Activated CD8-positive, alpha-beta memory T cell treated with anti-CD3 and anti-CD28 coated beads for 1 hour (primary cell): ENCODE measurements at places on chromosomes 3 and 15.

GRCh38 chr15:43517354-43518196, at the start of gene MAP1A:
Gene MAP1A (plus strand): TSS chr15:43517608. CDS start chr15:43521474, 3,866 bp downstream.
- no peak for DNase-seq

- DNase-seq: no peak
Observed at GRCh38 chr3:14633819-14634424, 17.6 kb upstream of the CCDC174 start.

- no peak for DNase-seq
Observed at GRCh38 chr3:96267577-96267976, 546.8 kb upstream of the EPHA6 start.

DNA sequence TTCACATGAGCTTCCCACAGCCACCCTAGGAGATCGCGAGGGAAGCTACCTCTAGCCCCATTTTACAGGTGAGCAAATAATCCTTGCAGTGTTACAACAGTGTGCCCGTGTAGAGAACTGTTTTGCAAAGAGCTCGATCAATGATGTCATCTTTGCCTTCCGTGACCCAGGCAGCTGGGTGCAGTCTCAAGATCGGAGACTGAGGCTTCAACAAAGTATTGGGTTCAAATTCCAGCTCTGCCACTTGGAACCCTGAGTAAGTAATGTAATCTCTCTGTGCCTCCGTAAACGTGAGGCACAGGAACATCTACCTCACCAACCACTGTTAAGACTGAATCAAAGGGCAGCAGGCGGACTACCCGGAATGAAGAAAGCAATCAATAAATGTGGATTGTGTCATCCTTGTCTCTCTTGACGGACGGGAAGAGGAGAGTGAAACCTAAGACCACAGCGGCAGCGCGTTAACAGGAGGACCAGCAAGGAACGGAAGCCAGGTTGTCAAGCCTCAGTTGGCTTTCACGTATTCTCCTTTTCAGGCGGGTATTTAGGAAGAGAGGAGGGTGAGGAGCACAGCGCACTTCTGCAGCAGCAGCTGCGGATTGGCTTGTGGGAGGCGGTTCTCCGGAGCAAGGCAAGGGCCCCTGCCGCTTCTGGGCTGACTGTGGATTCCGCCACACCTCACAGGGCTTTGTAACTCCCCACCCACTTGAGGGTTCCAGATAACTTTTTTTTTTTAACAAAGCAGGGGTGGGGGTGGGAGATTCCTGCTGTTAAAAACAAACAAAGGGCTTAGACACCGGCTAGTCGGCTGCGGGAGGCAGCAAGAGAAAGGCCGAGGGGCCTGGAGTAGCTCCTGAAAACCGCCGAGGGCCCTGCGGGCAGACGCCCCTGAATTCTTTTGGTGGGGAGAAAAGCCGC, 1.5 kb upstream of the SMAD3 start:
- no peak for DNase-seq

- DNase-seq: no peak
Observed at GRCh38 chr3:98440283-98440682, 22.7 kb upstream of the OR5K1 start.

- DNase-seq: no peak
Observed at GRCh38 chr3:171138027-171138426, 111.5 kb upstream of the SLC2A2 start.

DNA sequence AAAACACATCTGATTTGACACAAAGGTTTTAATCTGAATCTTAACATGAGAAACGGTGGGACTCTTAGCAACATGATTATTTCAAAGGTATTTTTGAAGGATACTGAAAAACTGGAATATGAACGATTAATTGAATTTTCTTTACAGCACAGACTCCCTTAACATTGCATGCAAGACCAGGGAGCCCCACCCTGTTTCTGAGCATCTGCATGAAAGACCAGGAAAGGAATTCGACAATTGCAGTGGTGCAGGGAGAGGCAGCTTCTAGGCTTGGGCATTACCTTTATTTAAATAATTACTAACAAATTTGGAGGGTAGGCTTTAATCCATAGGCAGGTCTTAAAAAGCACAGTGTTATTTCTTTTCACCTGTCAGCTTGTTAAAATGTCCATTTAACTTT, 240.6 kb upstream of the TOPAZ1 start:
- DNase-seq: no peak

GRCh38 chr3:49634736-49635135, 39.4 kb upstream of the APEH start:
- DNase-seq: no peak

GRCh38 chr3:120102674-120103073, 8.4 kb upstream of the GSK3B start:
- no peak for DNase-seq

- no peak for DNase-seq
Observed at GRCh38 chr3:150348500-150348899, 59.6 kb upstream of the TSC22D2 start.

GRCh38 chr3:100971798-100972197, 21.4 kb downstream of the ABI3BP start:
- no peak for DNase-seq

DNA sequence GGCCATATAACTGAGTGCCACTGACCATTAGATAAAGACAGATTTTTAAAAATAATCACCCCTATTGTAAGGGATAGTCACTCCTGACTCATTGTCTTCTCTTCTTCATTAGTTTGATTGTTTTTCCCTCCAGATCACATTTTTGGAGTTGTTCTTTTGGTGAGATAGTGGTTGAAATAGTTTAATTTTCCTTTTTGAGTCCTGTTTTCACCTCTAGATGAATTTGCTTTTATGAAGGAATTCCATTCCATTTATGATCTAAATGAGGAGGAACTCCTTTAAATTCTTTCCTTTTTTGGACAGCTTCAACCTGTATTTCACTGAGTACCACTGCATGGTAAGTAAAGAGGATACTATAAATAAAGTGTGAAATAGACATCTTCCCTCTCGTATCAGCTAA, 112.4 kb downstream of the GREM1 start:
- no peak for DNase-seq

- DNase-seq: peak; percentile 72
Observed at GRCh38 chr15:63277038-63277892, at the start of gene APH1B. Gene APH1B (plus strand): TSS chr15:63277605. CDS start chr15:63277624, 19 bp downstream.

GRCh38 chr15:57604507-57604906, 12.8 kb downstream of the MYZAP start:
- DNase-seq: no peak

GRCh38 chr3:54853573-54854404, 74.1 kb downstream of the LRTM1 start:
- no peak for DNase-seq
